Bronchial epithelial cell (primary cell): ENCODE measurements at places on chromosomes 12 and 14.

DNA sequence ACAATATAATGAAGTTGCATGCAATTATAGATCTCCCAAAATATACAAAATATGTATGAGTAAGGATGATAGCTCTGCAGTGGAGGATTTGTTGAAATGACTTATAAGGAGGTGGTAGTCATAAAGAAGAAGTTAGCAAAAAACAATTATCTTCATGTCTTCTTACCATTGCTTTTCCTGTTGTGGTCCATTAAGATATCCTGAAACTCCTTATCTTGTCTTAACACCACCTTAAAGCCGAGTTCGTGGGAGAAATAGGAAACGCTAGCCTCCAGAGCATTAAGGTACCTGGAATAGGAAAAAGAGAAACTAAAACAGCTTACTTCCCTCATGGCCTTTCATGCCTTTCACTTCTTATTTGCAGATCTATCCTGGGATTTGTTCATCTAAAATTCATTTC lies 15.2 kb downstream of the GUCY2C start:
- DNase-seq: no peak

DNA sequence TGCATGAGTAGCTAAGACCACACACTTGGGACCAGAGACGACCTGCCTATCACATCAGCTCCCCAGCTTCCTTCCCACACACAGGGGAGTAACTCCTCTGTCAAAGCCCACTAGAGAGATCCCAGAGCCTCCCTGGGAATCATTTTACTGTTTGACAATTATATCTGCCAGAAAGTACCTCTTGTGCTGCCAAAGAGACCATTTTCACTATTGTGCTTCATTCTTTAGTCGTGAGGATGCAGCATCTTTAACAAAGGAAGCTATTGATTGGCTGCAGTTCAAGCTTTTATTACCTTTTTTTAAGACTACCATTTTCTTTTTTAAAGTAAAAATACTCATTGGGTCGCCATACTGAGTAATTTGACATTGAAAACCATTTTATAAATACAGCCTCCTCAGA lies 194.5 kb upstream of the RGS6 start:
- DNase-seq: no peak

GRCh38 chr12:66239295-66239694 lies 50.3 kb downstream of the IRAK3 start:
- no peak for DNase-seq

GRCh38 chr12:116455540-116456329 lies 103.4 kb upstream of the MAP1LC3B2 start:
- peak; percentile 84 for DNase-seq

- no peak for DNase-seq
These were observed 31.4 kb upstream of the C12orf76 start for GRCh38 chr12:110079477-110080400.

DNA sequence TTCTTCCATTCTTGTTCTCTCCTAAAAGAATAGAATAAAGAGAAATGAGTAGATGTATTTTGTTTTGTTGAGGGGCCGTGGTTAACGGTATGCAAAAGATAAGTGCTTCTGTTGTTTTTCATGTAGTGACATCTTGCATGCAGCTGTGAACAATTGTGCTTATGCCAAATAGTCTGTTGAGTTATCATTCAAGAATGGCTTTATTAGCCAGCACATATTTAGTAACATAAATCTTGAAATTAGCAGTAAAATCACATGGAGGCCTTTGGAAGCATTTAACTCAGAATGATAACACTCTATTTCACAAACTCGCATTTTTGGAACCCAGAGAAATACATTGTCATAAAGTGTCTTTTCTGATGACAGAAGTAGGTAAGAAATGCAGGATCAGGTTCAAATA lies 1772.0 kb upstream of the FLRT2 start:
- DNase-seq: no peak

DNA sequence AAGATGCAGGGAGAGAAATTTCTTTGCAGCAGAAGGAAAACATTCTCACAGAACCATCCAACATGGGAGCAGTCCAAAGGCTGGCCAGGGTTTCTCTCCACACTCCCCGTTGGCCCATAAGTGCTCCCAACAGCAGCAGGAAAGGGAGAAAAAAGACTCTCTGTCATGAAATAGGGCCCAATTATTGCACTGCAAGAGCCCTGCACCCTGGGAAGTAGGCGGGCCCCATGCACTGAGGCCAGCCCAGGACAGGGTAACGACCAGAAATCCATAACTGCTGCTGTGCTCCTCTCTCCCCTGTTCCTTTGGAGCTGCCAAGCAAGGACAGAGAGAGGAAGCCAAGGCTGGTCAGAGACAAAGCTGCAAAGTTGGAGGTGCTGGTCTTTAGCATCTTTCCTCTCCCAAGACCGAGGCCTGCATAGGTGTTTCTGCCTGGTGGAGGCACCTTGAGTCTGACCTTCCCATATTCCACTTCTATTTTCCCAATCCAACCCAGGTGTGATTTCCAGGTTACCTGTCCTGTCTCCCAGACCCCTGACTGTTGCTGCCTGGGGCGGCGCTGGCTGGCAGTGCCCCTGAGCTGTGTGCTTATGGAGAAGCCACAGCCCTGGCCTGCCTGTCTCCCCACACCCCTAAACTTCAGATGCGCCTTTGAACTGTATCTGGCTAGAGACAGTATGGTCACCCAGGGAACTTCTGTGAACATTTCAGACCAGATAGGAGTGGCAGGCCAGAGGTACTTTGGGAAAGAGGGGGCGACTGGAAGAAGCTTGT lies 6.8 kb downstream of the GALNT16 start:
- no peak for DNase-seq

- no peak for DNase-seq
These were observed 798.5 kb downstream of the DIO2 start for GRCh38 chr14:79412822-79413221.

GRCh38 chr12:4178424-4179170 lies 95.0 kb upstream of the CCND2 start:
- peak; percentile 67 for DNase-seq

GRCh38 chr14:97644365-97644764 lies 847.2 kb downstream of the VRK1 start:
- DNase-seq: peak; percentile 23

DNA sequence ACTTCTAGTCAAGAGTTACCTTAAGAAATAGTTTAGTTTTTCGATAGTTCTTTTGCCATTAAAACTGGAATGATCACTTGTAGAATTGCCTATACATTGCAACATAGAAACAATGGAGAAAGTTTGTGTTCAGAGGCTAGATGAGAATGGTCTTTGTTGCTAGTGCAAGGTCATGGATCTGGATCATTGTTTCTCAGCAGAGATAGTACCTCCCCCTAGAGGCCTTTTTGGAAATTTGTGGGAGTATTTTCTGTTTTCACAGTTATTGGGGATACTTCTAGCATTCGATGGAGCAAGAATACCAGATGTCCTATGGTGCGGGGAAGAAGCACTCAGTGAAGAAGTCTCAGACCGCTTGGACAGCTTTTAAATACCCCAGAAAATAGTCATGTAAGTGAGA lies 138.8 kb upstream of the HMGA2 start:
- DNase-seq: peak; percentile 66

DNA sequence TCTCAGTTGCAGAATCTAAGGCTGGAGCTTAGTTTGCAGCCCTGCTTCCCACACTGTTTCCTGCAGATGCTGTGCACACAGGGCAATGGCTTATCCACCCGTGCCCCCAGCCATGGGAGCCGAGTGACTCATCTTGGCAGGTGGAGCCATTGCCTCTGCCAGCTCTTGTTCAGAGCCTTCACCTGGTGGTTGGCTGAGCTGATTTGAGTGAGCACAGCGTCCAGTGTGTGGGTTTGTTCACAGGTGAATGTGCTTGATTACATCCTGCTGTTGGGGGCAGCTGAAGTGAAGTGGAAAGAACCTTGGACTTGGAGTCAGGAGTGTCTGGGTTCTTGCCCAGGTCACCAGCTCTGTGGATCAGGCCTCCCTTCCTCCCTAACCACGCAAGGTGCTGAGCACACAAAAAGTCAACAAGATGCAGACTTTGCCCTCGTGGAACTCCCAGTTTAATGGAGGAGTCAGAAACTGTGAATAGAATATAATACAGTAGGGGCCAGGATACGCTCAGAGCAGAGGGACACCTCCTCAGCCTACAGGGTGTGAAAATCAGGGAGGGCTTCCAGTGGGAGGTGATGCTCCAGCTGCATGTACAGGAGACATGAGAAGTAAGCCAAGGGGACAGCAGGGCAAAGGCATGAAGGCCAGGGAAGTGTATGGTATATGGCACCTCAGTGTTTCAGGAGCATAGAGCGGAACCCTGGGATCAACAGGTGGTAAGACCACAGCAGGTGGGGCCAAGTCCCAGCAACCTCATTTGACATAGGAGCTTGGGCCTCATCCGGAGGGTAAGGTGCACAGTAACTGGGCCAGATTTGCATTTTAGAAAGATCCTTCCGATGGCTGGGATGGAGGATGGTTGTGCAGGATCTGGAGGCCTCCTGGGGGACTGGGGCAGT lies 22.8 kb downstream of the JDP2 start:
- peak; percentile 78 for DNase-seq

- no peak for DNase-seq
These were observed 24.9 kb upstream of the ZDHHC17 start for GRCh38 chr12:76738824-76739579.

DNA sequence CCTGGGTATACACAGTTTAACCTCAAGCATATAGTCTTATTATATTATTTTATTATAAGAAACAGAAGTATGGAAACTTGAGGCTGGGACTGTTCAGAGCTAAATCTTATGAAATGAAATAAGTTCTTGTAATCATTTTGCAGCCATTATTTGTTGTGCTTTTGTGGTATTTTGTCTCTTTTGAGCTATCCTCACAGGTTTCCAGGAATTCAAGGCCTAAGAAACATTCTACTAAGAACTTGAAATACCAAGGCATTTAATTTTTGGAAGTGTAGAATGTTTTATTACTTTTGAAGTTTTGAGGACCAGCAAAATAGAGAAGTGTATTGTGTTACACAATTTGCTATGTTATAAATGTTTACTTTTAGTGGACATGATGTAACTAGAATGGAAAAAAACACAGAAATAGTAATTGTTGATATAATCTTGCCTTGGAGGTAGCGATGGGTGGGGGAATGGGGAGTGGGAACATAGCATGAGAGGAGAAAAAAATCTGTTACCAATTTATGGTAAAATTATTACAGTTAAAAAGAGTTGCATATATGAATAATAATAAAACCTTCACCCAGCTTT lies 81.7 kb downstream of the CRADD start:
- no peak for DNase-seq

GRCh38 chr14:77128414-77128891 lies 13.1 kb downstream of the ZDHHC22 start:
- DNase-seq: peak; percentile 73

DNA sequence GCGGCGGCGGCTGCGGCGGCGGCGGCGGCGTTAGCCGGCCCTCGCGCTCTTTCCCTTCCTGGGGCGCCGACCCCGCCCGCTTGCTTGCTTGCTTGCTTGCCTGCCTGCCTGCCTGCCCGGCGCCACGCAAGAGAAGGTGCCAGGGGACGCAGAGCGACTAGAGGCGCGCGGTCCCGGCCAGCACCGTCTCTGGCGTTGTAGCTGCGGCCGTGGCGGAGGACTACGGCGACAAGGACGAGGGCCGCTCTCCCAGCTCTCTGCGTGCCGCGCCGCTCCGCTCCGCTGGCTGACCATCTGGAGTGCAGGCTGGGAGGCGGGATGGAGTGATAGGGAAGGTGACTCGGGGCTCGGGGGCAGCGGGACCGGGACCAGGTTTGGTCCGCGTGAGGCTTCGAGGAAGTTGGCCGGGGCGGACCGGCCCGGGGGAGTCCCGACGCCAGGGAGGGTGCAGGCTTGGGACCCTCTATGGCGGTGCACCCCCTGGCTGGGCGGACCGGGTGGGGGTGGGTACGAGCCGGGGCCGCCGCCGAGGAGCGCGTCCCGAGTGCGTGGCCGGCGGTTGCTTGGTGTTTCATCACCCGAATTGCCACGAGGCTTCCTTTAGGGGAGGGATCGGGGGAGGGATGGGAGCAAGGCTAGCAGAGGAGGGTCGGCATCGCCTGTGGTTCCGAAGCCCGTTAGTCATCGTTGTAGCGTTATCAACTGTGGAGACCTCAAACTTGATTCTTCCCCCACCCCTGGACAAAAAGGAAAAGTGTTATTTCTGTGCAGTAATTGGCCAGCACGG lies 471 bp downstream of the XPOT start:
- peak; percentile 22 for DNase-seq
